ENCODE measurements at places on chromosomes 12 and 14.

GRCh38 chr12:106131676-106132075 lies 7.1 kb downstream of the NUAK1 start:
- no peak for DNase-seq

- no peak for DNase-seq
These were observed 7.6 kb upstream of the PRPF40B start for GRCh38 chr12:49615725-49616124.

GRCh38 chr14:105860615-105861580 lies 334.5 kb downstream of the TMEM121 start:
- DNase-seq: peak; percentile 28

DNA sequence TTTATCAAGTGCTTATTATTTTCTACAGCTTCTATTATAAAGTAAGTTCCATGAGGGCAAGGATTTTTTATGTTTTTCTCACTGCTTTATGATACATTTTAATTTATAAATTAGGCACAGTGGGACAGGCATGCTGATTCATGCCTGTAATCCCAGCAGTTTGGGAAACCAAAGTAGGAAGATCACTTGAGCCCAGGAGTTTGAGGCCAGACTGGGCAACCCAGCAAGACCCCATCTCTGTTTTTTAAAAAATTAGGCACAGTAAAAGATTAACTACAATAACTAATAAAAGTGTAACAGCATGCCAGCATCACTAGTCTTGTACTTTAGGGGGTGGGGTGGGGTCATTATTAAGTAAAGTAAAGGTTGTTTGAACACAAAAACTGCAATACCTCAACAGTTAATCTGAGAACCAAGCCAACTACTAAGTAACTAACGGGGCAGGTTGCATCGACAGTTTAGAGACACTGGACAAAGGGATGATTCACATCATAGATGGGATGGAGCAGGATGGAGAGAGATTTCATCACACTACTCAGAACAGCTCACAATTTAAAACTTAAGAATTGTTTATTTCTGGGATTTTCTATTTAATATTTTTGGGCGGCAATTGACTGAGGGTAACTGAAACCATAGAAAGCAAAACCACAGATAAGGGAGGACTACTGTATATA lies 119.5 kb downstream of the PLEKHA5 start:
- DNase-seq: no peak

GRCh38 chr12:6193853-6194815 lies 6.1 kb upstream of the CD9 start:
- no peak for DNase-seq

GRCh38 chr14:74109369-74109768 lies 24.6 kb downstream of the LIN52 start:
- DNase-seq: no peak

- no peak for DNase-seq
These were observed 10.2 kb downstream of the TRMT61A start for GRCh38 chr14:103539056-103539825.

- DNase-seq: no peak
These were observed 2.0 kb downstream of the MAP4K5 start for GRCh38 chr14:50530358-50530757.

GRCh38 chr14:98122527-98122926 lies 1149.5 kb downstream of the BCL11B start:
- DNase-seq: no peak

DNA sequence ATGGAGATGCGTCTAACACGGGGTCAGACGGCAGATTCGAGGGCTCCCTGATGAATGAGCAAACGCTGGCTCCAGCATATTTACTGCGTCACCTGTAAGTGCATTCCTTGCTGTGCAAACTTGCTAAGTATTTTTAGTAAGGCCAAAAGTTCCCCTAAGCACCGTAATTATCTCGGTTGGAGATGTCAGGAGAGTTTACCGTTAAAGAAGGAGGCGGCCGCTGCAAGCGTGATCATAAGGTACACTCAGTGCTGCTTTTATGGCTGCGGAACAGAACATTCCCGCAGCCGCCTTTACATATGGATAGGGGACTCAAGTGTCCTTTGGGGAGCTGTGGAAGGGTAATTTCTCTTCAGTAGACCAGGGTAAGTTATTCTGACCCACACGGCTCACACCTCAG lies 175.6 kb downstream of the GLT1D1 start:
- DNase-seq: no peak

GRCh38 chr12:62736596-62736995 lies 198.4 kb downstream of the PPM1H start:
- DNase-seq: no peak

DNA sequence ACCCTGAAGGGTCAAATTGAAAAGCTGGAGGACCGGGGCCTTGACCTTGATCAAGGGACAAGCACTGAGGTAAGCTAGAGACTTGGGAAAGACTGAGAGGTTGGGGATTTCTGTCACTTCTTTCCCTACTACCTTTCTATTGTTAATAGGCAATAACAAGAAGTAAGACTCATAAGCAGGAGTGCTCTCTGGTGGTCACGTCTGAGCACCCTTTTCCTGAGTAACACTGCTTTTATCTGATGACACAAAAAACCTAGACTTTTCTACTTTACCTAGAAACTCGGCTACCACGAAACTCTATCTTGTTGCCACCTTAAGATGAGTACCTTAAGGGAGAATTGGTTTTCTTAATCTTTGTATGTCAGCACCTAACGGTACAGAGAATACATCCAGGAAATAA lies 35.5 kb upstream of the PPFIBP1 start:
- DNase-seq: no peak

DNA sequence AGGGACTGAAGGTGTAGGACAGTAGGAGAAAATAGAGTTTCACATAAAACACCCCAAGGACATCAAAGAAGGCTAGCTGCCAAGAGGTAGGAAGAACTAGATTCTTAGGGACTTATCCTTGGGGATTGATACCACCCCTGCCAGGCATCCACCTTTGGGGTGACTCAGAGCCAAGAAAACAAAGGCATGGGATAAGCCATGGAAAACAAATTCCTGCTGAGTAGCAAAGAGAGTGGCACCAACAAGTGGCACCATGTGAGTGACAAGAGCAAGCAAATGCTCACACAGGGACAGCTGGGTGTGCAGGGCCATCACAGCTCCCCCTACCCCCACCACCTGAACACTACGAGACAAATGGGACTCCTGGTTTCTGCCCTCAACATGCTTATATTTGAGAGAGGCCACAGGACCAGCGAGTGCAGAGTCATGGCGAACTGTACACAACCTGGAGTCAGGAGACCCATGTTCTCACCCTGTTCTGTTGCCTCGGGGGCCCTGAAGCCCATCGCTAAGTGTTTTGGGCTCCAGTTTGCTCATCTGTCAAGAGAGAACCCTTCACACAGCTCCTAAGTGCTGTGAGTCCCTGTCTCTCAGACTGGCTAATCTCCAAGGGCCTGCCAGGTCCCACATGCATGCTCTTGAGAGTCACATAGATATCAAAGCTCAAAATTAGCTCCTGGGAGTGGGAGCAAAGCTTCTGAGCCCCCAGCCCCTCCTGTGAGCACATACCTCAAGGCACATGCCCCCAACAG lies 91.9 kb downstream of the DPF3 start:
- DNase-seq: no peak

- no peak for DNase-seq
These were observed 992 bp downstream of the DNAH10 start for GRCh38 chr12:123763093-123763492.

- DNase-seq: no peak
These were observed 118.6 kb downstream of the SMOC1 start for GRCh38 chr14:69997849-69998248.

GRCh38 chr14:69574263-69574953 lies at the start of gene CCDC177:
CCDC177 (minus strand) TSS chr14:69574871; CDS start chr14:69573622, 1,249 bp downstream.
- DNase-seq: peak; percentile 85

- DNase-seq: peak; percentile 90
These were observed 63.6 kb upstream of the BCL2L14 start for GRCh38 chr12:12007001-12007712.

DNA sequence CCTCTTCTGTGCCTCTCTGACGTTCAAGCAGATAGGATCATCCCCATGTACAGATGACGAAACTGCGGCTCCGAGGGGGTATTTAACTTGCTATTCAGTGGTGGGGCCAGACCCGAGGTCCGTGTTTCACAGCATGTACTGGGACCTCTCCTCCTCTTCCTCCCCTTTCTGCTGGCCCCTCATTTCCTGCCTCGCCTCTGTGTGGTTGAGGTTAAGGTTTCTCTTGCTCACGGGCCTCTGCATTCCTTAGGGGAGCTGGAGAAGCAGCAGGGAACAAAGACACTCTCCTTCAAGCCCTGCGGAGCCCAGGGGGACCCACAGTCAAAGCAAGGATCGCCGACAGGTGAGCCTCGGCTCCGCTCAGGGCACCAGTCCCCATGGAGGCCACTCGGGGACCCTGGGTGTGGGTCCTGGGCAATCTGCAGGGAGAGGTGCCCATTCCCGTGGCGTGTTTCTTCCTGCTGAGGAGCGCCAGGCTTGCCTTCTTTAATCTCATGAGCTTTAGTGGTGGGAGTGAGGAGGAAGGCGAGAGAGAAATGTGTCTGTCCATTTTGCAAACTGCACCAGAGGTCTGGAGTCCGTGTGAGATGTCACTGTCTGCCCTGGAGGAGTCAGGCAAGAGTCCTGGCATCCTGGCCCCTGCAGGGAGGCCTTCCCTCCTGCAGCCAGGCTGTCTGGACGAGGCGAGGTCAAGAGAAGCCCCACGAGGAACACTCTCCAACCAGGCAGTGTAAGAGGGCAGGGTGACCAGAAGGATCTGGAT lies 45.0 kb downstream of the SLC6A12 start:
- DNase-seq: no peak

DNA sequence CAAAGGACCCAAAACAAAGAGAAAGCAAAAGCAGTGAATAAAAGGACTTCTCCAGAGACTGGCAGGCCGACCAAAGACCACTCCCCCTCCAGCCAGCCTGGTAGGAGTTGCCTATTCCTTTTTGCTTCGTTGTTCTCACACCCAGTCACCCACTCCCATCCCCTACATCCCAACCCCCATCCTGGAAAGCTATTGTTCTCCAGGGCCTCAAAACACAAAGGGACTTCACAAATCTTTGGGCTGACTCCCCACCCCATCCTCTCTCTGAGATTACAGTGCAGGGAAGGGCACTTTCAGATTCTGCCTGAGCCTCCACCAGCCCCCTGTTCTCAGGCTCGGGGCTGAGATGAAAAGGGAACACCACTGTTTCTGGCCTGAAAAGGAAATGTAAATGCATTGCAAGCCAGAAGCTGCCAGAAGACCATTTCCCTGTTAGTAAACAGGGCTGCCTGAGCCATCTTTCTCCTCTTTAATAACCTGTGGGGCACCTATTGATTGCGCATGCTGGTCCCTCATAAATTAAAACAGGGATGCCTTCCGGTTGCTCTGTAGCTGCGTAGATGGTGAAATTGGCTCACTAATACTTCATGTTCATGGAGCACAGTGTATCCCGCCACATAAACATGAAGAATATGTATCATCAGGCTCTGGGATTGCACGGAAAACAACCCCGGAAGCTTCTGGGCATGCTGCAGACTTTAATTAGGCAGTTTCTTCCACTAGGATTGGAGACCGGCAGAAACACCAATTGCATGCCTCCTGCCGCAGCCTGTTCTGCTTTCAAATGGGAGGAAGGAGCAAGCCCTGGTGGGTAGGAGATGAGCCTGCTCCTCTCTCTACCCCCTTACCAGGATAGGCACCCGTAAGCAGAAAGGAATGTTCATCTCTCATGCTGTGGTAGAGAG lies 130.3 kb upstream of the FUT8 start:
- peak; percentile 41 for DNase-seq

- DNase-seq: no peak
These were observed 95.9 kb downstream of the TBX3 start for GRCh38 chr12:114588061-114588460.

- no peak for DNase-seq
These were observed 1296.6 kb downstream of the AACS start for GRCh38 chr12:126361804-126362203.

DNA sequence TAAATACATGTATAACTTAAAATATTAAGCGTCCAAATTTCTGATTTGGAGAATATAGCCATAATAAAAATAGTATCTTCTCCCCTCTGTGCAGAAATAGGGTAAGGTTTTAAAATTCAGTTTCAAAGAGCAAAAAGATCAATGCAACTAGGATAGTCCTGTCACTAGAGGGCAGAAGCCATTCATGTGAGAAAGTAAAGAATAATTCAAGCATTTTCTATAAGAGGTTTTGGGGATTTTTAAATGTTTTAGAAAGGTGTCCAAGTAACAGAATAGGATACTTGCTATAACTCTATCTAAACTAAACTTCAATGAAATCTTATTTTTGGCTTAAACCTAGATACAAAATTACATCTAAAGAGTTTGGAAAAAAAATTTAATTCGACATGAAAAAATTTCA lies 50.3 kb downstream of the ADAMTS20 start:
- no peak for DNase-seq

GRCh38 chr12:114131824-114132223 lies 165.7 kb upstream of the RBM19 start:
- DNase-seq: no peak

DNA sequence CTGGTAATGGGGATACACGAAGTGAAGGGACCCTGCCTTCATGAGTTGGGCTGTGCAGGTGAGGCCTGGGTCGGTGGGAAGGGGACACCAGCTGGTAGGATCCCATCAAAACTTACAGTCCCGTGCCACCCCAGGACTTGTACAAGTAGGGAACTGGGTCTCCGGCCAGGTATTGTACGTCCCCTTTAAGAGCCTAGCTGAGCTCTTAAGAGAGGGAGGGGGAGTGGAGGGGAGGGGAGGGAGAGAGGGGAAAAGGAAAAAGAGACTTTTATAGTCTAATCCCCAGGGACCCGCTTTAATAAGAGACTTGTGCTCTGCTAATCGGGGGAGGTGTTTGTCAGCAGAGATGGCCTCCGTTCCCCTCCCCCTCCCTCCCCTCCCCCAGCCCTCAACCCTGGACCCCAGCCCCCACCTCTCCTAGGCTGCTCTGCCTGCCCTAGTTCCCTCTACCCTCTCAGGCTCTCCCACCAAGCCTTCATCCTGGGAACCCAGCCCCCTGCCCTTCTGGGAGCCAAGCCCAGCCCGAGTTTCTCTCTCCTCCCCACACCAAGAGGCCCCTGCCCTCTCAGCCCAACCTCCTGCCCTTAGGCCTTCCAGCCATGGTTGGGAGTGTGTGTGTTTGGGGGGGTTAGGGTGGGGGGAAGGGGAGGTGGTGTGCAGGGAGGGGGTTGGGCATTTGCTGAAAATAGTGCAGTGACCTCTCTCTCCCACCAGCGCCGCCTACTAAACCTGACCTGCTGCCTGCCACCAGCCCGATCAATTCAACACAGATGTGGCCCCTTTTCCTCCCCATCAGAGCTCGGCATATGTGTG lies 2.6 kb downstream of the GDF11 start:
- no peak for DNase-seq
